ENCODE measurements at places on chromosomes 11 and 22.

GRCh38 chr11:59676205-59676604, 7.4 kb upstream of the PATL1 start:
- DNase-seq: no peak

DNA sequence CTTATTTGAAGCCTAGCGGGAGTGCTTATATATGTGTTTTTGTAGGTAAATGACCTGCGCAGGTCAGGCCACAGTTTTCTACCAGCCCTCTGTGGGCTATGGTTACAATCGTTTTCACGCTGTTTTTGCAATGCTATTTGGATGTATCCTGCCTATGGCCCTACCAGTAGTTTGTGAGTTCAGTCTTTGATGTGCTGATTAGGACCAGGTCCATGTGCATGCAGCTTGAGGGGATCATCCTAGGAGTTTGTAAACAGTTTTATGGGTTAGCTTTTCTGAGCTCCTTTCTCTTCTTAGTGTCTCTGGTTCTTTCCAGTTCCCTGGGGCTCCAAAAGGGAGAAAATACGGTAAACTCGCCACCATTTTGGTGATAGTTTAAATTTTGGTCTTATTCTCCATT, 142.5 kb downstream of the LDLRAD3 start:
- DNase-seq: no peak

DNA sequence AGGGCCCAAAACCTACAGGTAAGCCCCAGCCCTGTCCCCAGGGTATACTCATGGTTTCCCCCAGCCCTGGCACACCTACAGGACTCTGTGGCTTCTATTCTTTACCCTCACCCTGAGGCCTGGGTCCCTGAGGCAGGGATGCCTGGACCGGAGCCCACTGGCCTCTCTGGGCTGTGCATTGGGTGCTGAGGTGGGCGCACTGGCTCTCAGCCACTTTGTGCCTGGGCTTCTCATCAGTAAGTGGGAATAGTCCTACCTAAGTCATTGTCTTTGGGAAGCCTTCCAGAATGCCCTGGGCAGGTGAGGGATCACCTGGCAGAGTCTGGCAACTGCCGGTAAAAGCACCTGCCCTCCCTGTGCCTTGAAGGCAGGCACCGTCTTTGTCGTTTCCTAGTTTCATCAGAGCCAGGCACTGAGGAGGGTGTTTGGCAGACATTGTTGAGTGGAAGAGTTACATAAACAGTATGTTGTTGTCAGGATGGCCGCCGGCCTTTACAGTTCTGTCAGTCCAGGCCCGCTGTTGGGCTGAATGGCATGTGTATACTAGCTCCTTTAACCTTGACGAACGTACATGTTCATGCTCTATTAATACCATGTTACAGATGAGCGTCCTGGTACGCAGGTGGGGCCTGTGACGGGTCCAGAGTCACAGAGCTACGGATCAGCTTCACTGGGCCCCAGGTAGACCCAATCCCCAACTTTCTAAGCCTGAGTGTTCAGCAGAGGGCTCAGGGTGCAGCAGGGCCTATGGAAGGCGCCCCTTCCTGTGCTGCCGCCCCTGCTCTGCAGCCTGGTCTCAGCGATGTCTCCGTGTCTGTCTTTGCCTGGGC, 23.0 kb downstream of the SHANK3 start:
- no peak for DNase-seq

DNA sequence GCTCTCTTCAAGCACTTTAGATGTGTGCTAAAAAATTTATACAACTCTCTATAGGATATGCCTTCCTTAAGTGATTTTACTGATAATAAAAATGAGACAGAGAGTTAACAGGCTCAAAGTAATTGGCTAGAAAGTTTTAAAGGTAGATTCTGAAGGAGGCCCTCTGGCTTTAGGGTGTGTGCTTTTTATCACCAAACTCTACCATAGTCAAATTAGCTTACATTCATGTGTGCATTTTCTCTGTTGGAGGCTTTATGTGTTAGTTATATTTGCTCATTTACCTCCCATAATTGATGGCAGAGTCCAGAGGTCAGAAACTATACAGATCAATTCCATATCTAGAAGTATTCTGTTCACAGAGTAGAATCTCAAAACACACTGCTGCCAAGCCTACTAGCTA, 317.5 kb downstream of the JRKL start:
- DNase-seq: no peak

- no peak for DNase-seq
Observed at GRCh38 chr11:62830904-62831519, 839 bp downstream of the STX5 start.

DNA sequence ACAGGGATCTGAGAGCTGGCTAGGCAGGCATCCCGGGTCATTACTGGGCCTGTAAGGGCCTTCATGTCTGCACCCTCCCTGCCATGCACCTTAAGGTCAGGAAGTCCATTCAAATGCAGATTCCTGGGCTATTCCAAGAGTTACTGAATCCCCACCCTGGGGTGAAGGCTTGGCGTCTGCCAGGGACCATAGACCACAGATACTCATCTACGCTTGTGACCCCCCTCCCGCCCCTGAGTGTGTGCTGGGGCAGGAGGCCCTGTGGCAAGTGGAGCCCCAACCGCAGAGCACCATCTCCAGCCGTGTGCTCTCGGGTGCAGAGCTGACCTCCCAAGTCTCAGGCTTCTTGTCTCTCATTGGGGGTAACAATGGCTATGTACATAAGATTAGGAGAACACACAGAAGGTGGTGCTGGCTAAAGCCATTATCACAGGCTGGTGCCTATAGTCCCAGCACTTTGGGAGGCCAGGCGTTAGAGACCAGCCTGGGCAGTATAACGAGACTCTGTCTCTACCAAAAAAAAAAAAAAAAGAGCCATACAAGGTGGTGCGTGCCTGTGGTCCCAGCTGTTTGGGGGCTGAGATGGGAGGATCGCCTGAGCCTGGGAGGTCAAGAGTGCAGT, 19.1 kb upstream of the KCNQ1OT1 start:
- no peak for DNase-seq

- no peak for DNase-seq
Observed at GRCh38 chr11:47651818-47652469, 9.6 kb upstream of the MTCH2 start.

Measured in EL (cell line).